Activated naive CD4-positive, alpha-beta T cell treated with anti-CD3 and anti-CD28 coated beads, Interleukin-2, amount 50 U/mL, for 16 hours (primary cell): ENCODE measurements at places on chromosomes 6 and 20.
A peak's percentile ranks its signal among the peaks of the same experiment; 100 is the strongest.

DNA sequence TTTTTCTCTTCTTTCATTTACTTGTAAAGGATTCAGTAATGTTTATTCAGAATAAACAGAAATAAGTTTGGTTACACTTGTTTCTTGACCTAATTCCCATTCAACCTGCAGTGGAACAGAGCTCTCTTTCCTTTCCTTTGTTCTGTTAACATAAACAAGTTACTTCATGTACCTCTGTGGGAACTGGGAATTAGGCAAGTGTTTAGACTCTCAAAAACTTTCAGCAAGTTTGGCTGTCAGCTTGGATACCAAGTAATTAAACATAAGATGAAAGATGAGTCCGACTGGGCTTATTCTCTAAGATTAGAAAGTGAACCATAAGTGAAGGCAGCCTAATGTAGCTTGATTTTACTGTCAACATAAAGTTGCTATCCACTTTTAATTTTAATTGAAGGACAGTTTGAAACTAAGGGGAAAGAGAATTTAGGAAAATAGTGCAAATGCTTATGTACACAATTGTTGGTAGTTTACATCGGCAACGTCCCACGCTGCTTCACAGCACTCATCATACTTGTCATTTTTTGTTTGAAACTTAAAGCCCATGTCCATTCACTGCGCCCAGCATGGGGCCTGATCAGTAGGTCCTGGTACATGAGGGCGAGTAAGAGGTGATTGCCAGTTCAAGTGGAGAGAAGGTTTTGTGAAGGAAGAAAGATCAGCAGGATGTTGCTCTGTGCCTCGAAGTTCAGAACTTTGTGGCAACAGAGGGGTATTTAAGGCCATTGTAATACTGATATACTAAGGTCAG, 113.0 kb downstream of the PLEKHG1 start:
- no peak for DNase-seq

GRCh38 chr6:27187231-27188060, 60.1 kb upstream of the PRSS16 start:
- DNase-seq = no peak

- DNase-seq = no peak
These were observed 30.3 kb downstream of the SCGN start for GRCh38 chr6:25682324-25682723.

GRCh38 chr20:54208548-54209176, 775 bp downstream of the PFDN4 start:
- no peak for DNase-seq

DNA sequence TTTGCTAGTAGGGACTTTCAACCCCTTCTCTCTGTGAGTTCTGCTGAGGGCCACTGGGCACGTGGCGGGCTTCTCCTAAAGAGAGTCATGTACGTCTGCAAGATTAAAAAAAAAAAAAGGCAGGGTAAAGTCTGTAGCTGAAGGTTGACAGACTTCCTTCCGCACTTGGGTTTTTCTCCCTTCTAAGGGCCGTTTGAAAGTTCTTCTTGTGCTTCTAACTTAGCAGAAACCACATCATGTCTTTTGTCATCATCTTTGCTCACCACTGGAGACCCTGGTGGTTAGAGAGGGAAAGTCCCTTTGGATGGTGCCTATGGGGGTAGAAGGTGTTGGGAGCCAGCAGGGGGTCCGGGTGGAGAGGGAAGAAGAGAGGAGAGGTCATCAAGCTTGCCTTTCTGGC, 31.4 kb downstream of the PRDM1 start:
- DNase-seq = peak; percentile 39

- DNase-seq = no peak
These were observed 12.8 kb downstream of the RGS17 start for GRCh38 chr6:153117986-153118879.

DNA sequence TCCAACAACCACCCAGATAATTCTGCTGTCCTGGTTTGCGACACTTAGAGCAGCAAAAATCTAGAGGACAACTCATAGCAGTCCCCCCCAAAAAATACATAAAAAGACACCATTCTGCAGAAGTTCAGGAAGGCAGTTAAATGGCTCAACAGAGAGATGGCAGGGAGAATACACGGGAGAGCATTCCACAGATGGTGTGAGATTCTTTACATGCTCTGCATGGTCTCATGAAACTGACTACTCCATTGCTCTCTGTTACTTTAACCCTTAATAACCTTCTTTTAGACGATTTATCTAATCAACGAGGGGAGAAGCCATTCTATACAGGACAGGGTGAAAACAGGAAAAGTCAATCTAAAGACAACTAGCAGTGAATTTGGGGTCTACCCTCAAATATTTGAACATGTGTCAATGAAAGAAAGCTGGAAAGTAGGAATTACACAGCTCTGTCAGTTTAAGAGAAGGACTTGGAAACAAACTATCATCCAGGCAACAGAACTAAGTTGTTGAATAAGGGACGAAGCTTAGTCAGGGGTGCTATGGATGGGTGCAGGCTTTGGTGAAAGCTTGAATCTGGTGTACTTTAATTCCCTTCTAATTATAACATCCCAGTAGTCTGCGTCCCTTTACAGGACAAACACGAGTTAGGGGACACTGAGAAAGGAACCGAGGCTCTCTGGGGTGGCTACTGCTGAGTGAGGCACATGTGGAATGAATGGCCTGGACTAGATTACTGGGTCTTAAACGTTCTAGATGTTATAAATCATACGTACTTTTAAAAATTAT, 5.1 kb downstream of the PERP start:
- no peak for DNase-seq

- no peak for DNase-seq
These were observed 116.2 kb upstream of the JAG1 start for GRCh38 chr20:10790013-10790412.
